ENCODE measurements at places on chromosomes 16 and 17.

- DNase-seq: no peak
Observed at GRCh38 chr16:10088380-10088793, 93.8 kb downstream of the GRIN2A start.

DNA sequence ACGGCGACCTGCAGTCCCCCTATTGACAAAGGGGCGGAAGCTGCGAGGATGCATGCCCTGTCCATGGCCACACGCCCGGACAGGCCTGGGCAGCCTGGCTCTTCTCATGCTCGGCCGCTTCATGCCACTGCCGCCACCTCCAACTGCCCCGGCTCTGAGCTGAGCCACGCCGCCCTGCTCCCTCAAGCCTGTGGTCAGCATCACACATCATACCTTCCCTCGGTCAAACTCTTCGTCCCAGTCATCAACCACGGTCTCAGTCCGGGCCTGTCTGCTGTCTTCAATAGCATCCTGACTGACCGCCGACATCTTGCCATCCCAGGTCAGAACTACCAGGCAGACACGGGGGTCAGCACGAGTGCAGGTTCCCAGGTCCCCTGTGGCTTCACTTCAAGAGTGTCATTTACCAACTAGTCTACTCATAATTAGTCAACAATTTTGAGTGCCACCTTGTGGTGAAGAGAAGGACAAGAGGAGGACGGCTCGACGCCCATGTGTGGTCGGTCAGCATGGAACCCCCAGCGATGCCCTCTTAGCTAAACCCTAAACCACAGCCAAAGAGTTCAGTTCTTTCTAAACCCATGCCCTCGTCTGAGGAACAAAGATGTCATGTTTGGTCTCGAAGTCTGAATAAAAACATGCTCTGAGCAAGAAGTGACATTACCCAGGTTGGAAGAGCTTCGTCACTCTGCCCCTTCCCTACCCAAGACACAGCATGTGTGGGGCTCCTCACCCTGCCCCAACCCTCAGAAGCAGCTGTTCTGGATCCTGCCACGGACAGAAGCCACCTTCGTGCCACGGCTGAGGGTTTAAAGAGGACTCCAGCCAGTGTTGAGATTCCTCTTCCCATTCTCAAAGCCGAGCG is 16.9 kb upstream of the CYTH1 start:
- DNase-seq: no peak

DNA sequence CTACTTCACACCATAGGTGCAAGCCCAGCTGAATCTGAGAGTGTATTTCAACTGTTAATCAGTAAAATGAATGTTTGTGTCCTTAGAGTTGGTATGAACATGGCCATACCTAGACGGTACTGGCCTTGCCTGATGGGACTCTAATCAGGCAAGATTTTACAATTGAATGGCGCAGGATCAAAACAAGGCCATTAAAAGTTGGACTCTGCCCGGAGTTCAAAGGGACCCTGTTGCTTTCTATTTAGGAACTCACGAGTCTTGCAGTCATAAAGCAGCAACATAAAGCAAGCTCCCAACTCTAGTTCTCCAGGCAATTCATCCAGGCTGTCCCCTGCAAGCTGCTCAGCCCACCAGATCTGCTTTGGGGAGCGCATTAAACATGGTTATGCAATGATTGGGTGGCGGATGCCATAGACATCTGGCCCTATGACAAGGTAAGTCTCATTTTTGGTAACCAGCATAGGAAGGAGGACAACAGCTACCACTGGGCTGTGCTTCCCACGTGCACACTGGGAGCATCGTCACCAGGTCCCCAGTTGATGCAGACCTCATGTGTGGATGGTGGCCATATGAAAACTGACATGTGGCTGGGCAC is 8.8 kb downstream of the TMEM186 start:
- no peak for DNase-seq

- no peak for DNase-seq
Observed at GRCh38 chr17:73639322-73639721, 4.9 kb downstream of the SDK2 start.

DNA sequence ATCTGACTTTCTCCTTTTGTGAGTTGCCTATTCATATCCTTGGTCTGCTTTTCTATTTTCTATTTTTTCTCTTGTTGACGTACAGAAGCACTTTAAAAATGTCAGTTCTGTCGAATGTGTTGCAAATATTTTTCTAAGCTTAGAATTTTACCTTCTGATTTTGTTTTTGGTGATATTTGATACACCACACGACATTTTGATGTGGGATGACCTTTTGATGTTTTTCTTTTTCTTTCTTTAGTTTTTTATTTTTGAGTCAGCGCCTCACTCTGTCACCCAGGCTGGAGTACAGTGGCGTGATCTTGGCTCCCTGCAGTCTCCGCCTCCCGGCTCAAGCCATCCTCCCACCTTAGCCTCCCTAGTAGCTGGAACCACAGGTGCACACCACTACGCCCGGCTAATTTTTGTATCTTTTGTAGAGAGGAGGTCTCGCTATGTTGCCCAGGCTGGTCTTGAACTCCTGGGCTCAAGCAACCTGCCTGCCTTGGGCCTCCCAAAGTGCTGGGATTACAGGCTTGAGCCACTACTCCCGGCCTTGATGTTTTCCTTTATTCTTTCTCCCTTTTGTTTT is 39.6 kb downstream of the WSB1 start:
- DNase-seq: no peak

DNA sequence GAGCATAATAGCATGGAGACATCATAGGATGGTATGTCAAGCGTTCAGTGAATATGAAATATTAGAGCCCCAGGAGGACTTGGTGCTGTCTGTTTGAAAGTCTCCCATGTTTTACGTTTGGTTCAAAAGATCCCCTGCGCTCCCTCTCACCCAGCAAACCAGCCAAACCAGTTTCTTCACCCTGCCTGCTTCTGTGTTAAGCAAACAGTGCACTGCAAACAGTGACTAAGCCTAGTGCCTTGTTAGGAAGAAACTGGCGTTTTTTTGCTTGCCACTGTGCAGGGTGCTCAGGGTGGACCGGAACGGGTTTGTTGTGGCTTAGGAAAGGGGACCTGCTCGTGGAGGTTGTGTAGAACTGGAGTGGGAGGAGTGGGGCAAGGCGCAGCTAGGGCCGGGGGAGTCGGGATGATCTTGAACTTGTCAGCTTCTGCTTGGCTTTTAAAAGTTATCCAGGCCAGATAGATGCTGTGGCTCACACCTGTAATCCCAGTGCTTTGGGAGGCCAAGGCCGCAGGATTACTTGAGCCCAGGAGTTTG is 7.7 kb downstream of the CDH1 start:
- DNase-seq: no peak

GRCh38 chr16:11605891-11606290 is 19.2 kb upstream of the LITAF start:
- DNase-seq: no peak

DNA sequence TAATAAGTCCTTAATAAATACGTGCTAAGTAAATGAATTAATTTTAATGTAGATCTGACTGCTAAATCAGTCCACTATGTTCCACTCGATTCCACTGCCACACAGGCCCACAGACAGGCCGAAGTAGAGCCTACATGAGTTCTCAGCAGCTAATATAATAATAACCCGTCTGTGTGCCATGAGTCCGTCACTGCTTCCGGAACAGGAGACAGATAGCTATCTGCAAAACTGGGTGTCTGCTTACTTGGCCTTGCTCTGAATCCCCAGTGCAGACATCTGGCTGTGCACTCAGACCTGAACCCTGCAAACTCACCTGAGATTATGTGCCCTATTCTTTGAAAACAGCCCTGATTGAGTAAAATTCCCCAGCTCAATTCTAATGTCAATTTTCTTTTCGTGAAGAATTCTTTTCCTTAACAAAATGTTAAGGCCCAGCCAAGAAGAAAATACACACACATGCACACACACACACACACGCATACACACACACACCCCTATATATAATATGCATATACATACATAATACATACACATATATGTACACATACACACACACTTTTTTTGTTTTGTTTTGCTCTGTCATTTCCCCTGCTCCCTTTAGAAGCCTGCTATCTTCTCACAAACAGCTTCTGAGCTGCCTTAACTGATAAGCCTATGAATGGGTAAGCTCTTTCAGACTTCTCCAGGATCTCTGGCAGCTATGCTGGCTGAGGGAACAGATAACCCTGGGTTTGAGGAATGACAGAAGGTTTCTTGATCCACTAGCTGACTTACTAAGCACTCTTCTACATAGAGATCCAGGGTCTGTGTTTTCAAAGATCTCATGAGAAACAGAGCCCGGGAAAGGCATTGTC is 39.8 kb upstream of the TOM1L1 start:
- no peak for DNase-seq

GRCh38 chr16:17470182-17470907 is 415 bp downstream of the XYLT1 start:
- no peak for DNase-seq

- DNase-seq: no peak
Observed at GRCh38 chr17:60601447-60602384, 1.7 kb downstream of the PPM1D start.

- no peak for DNase-seq
Observed at GRCh38 chr16:4981473-4981872, 23.3 kb downstream of the SEC14L5 start.

DNA sequence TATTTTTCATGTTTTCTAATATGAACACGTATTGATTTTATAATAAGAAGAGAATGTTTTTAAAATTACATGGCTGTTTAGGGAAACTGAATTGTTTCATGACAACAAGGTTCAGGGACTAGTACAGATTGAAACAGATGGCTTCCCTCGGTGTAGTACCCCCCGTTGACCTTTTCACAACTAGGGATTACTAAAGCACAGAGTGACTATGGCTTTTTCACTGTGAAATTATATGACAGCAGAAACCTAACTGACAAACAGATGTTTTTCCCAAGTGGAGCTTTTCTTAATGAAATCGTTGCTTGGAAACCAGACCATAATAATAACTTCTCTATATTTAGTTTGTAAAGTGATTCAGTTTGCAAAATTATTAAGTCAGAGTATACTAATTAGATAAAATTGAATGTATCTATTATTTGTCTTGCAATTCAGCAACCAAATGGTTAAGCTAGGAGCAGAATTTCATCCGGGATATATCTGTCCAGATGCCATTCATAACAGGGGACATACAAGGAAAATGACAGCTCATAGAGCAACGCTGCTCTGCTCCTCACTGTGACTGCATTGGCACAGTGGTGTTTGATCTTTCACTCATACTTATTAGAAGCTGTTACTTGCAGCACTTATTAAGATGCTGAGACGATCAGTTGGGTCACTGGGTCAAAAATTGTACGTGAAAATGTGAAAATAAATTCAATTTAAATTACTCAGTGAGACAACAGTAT is 111.7 kb downstream of the TANGO6 start:
- DNase-seq: no peak

- DNase-seq: no peak
Observed at GRCh38 chr17:29585080-29585751, 4.2 kb downstream of the GIT1 start.

DNA sequence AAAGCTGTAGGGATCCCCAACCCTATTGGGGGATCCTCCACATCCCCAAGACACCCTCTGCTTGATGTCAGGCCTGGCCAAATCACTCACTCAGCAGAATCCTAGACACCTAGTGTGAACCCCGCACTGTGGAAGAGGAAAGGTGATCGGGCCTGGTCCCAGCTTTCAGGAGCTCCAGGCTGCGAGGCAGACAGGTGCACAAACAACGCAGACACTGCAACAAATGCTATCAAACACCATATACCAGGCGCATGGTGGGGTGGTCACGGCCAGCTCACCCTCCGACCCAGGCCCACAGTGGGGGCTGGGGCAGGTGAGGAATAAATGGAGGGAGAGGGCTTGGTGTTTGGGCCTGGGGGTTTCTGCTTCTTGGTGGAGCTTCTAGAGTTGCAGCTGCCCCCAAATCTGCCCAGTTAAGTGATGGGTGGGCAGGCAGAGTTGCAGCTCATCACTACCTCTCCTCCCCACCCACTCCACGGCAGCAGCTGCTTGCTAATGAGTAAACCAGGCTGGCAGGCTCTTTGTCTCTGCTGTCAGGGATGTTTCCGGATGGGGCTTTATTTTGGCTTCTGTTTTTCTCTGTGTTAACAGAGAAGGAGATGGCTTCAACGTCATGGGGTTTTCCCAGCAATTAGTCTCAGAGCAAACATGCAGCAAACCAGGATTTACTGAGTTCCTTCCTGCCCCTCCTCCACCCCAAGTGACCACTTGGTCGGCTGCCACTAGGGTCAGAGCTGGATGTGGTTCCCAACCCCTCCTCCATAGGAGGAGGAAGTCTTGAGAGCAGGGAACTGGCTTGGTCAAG is 46.6 kb downstream of the PECAM1 start:
- no peak for DNase-seq

DNA sequence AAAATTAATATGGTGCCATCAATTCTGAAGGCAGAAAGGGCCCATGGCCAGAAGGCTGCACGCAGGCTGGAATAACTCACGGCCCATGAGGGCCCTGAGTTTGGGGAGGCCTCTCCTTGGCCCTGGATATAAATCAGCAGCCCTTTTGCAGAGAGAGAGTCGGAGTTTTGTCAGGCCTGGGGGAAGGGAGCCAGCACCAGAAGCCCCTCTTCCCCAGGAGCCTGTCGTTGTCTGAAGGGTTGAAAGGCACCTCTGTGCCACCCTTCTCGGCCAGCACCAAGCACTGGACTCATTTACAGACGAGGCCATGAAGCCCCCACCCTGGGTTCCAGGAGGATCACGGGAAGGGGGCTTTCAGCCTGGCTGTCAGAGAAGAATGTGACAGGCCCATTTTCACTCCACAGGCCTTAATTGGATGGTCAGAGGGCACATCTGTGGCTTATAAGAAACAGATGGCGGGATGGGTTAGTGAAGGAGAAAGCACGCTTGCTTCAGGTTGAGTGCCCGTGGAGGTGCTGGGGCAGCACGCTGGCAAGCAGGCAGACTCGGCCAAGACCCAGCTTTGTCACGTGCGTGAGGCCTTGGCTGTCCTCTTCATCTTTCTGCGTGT is 140.6 kb downstream of the CLEC16A start:
- no peak for DNase-seq

DNA sequence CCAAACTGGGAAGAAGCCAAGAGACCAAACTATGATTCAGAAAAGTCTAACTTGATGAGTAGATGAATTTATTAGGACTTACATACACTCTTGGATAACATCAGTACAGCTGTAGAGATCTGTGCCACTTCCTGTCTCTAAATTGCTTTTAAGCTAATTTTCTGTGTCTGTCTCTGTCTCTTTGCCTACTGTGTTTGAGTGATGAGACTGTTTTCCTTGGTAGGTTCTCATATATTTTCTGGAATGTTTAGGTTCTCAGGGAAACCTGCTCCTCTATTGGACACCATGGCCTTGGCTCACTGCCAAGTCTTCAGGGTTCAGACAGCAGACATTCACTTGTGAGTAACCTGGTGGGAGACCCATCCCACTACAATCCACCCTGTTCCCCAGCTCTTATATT is 103.5 kb upstream of the KIF2B start:
- no peak for DNase-seq

Measured in stimulated activated CD8-positive, alpha-beta memory T cell treated with anti-CD3 and anti-CD28 coated beads, Interleukin-2, amount 100 ng/mL, for 1 hour (primary cell).